ENCODE measurements at places on chromosomes 5 and 9. TPM values are rescaled to one million over a fixed set of nuclear protein-coding genes. Genes with fewer than 3 reads are reported as not detected.
A peak's percentile ranks its signal among the peaks of the same experiment; 100 is the strongest.

GRCh38 chr9:84296146-84296843, 44.3 kb downstream of the SLC28A3 start:
- H3K36me3 ChIP-seq = no peaks in the 10 kb centered on the region
- no peak for DNase-seq
- H3K27me3 ChIP-seq = no peaks in the 10 kb centered on the region
- no peak overlapping the region for H3K4me3 ChIP-seq

Gene GNA14
- total RNA-seq = 9.2 TPM

Gene OTULINL
- total RNA-seq = 23.0 TPM

DNA sequence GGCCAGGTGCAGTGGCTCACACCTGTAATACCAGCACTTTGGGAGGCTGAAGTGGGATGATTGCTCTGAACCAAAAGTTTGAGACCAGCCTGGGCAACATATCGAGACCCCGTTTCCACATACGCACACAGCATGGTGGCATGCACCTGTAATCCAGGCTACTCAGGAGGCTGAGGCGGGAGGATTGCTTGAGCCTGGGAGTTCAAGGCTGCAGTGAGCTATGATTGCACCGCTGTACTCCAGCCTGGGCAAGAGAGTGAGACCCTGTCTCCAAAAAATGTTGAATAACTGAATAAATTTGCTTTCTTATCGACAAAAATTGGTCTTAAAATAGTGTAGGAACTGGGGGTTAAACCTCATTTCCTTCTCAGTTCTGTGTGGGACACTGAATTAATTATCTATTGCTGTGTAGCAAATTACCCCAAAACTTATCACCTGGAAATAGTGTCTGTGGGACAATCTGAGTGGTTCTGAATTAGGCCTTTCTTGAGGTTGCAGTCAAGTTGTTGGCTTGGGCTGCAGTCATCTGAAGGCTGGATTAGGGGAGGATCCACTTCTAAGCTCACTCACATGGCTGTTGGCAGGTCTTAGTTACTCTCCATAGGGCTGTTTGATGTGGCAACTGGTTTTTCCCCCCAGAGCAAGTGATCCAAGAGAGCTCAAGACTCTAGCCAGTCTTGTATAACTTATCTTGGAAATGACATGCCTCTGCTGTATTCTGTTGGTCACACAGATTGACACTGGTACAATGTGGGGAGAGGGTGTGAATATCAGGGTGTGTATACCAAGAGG, 2.0 kb downstream of the SNX30 start:
- peaks cover 75% of the 10 kb centered on the region for H3K4me1 ChIP-seq
- no peaks in the 10 kb centered on the region for H3K36me3 ChIP-seq

Gene GFI1B
- total RNA-seq = 3.1 TPM

Gene PCYOX1L
- 9.0 TPM for total RNA-seq

Gene FCN2
- 0.85 TPM for total RNA-seq

Gene DMGDH
- not detected for total RNA-seq

DNA sequence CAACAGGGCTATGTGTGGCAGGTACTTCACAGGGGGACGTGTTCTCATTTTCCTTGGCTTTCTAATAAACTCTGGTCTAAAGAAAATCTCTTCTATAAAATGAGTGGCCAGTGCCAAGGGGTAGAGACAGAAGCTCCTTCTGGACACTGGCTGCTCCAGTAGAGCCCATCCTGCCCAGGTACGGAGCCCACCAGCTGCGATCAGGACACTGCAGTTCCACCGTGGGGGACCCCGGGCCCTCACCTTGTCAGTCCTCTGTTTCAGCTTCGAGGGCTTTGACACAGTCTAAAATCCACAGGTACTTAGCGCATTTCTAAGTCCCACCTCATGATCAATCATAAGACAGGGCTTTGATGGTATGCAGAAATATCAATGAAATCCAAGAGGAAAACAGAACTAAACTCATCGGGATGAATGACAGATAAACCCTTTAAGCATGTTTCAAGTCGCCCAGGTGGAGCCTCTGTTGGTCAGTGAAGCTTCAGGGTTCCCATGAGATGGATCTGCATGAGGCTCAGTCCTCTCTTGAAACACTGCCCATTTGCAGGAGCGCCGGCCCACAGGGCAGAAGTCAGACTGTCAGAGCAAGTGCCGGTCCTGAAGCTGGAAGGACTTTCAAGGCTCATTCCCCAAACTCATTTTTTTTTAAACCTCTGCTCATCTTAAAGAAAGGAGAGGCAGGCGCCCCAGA, 20.3 kb upstream of the TERT start:
- peaks cover 49% of the 10 kb centered on the region for H3K4me1 ChIP-seq
- DNase-seq = peak; percentile 66
- H3K27me3 ChIP-seq = no peaks in the 10 kb centered on the region
- H3K27ac ChIP-seq = peak overlapping the region; percentile 60
- H3K36me3 ChIP-seq = peaks cover 24% of the 10 kb centered on the region
- H3K4me3 ChIP-seq = no peak overlapping the region

Gene PPP2R2B
- total RNA-seq = 6.0 TPM

Gene ABITRAM
- 7.5 TPM for total RNA-seq

DNA sequence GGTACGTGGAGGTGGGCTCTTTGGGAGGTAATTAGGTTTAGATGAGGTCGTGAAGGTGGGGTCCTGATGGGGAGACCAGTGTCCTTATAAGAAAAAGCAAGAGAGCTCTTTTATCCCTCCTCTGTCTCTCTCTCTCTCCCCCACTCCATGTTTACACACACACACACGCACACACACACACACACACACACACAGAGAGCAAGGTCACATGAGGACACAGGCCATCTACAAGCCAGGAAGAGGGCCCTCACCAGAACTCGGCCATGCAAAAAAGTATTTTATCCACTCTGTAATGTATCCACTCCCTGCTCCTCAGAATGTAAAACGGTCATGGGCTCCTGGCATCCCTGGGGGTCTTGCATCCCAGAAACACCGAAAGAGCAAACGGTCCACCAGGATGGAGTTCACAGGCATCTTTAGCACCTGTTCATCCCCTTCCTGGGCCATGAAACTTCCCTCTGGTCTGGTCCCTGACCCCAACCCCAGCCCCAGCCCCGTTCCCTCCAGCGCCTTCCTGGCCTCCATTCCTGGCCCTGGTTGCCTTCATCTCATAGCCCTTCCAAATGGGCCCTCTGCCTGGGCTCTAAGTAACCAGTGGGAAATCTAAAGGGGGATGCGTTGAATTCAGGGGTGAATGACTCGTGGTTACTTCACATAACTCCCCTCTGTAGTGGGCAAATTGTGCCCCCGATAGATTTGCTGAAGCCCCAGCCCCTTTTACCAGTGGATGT, 88.8 kb downstream of the NSUN2 start:
- H3K36me3 ChIP-seq = no peaks in the 10 kb centered on the region
- no peaks in the 10 kb centered on the region for H3K27me3 ChIP-seq
- H3K4me3 ChIP-seq = no peak overlapping the region
- no peak for DNase-seq

Gene FGF18
- not detected for total RNA-seq

- no peak for DNase-seq
- no peak overlapping the region for H3K27ac ChIP-seq
- no peak overlapping the region for H3K4me3 ChIP-seq
- no peaks in the 10 kb centered on the region for H3K4me1 ChIP-seq
- H3K36me3 ChIP-seq = peaks cover 99% of the 10 kb centered on the region
- no peaks in the 10 kb centered on the region for H3K27me3 ChIP-seq
Observed at GRCh38 chr5:132883261-132883834, 9.9 kb downstream of the LEAP2 start.

GRCh38 chr5:133051061-133051541, 712 bp upstream of the HSPA4 start:
- peak overlapping the region; percentile 97 for H3K27ac ChIP-seq
- peaks cover 24% of the 10 kb centered on the region for H3K4me1 ChIP-seq
- H3K27me3 ChIP-seq = no peaks in the 10 kb centered on the region
- no peaks in the 10 kb centered on the region for H3K36me3 ChIP-seq
- DNase-seq = no peak
- H3K4me3 ChIP-seq = peak overlapping the region; percentile 94

Gene NFIB
- 86.8 TPM for total RNA-seq

Gene FBP2
- total RNA-seq = not detected

- no peak overlapping the region for H3K4me3 ChIP-seq
- no peak overlapping the region for H3K27ac ChIP-seq
- no peaks in the 10 kb centered on the region for H3K4me1 ChIP-seq
- H3K36me3 ChIP-seq = peaks cover 24% of the 10 kb centered on the region
Observed at GRCh38 chr9:93680443-93681268, 104.3 kb downstream of the PHF2 start.

DNA sequence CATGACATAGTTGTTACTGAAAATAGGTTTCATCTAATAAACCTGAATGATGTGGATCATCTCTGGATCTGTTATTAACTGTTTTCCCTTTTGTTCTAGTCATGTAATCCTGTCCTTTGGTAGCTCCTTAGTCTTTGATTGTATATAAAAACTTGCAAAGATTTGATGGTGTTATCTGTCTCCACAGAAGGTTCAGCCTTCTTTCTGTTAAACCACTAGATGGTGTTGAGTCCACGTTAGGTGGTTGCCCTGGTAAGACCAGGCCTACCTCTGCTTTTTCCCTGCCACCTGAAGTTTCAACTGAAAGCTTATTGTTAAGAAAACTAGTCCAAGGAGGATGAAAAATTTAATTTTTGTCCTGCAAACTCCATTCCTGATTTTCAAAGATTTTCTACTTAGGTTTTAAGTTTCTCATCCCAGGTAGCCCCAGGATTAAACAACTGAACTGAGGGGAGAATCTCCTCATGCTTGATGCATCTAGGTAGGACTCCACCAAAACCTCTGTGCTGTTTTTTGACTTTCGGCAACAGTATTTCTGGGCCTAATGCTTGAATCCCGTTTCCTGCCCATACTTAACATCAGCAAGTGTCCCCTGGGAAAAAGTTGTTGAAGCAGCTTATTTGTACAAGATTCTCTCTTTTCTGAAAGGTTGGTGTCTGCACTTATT, 68.5 kb downstream of the RICTOR start:
- DNase-seq = no peak
- H3K4me3 ChIP-seq = no peak overlapping the region
- no peak overlapping the region for H3K27ac ChIP-seq
- H3K4me1 ChIP-seq = peaks cover 6% of the 10 kb centered on the region
- H3K36me3 ChIP-seq = peaks cover 33% of the 10 kb centered on the region

GRCh38 chr5:172315587-172316493, 32.3 kb upstream of the UBTD2 start:
- H3K36me3 ChIP-seq = no peaks in the 10 kb centered on the region
- H3K4me3 ChIP-seq = no peak overlapping the region
- H3K27ac ChIP-seq = no peak overlapping the region
- DNase-seq = no peak

DNA sequence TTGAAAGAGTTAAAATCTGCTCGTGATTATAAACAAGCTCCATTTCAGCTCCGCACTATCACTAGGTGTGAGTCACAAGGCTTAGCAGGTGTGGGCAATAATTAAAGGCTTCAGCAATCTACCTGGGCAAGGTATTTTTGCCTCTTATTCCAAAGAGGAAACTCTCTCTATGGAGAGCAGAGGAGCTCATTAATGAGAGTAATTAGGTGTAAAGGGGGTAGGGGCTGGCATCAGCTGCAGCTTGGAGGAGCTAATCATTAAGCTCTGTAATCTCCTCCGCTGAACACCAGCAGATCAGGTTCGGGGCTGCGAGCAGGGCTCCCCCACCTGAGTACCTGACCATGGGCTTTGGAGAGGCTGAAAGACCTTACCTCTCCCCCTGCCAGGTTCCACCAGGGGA, 129.2 kb downstream of the CRB2 start:
- H3K4me3 ChIP-seq = no peak overlapping the region
- no peak overlapping the region for H3K27ac ChIP-seq
- H3K4me1 ChIP-seq = no peaks in the 10 kb centered on the region

Gene PCDHGC4
- 2.6 TPM for total RNA-seq

Gene TMOD1
- 2.3 TPM for total RNA-seq

Gene UNC13B
- total RNA-seq = 14.9 TPM

DNA sequence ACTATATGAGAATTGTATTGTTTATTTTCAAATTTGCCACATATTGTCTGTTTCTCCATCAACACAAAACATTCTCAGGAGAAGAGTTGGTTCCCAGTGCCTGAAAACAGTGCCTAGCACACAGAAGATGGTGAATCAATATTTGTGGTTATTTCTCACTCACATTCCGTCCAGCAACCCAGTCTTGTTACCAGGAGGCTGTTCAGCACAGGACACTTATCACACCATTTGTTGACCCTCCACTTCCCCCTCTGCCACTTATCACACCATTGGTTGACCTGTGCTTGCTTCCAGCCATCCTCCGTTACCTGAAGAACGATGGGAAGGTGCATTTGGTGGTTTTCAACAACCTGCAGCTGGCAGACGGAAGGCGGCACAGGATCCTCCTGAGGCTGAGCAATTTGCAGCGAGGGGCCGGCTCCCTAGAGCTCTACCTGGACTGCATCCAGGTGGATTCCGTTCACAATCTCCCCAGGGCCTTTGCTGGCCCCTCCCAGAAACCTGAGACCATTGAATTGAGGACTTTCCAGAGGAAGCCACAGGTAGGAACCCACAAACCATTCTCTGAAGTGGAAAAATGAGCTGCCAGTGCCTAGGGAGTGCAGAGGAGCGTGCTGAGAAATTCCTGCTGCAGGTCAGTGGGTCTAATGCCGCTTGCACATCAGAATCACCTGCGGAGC, 20.5 kb downstream of the THBS4 start:
- H3K27me3 ChIP-seq = no peaks in the 10 kb centered on the region
- no peaks in the 10 kb centered on the region for H3K4me1 ChIP-seq
- no peak overlapping the region for H3K27ac ChIP-seq

Gene NDST1
- total RNA-seq = 341 TPM

Gene UGT3A1
- not detected for total RNA-seq

Gene ANKRD31
- 0.26 TPM for total RNA-seq

- H3K27ac ChIP-seq = no peak overlapping the region
- no peaks in the 10 kb centered on the region for H3K27me3 ChIP-seq
- H3K36me3 ChIP-seq = peaks cover 34% of the 10 kb centered on the region
- H3K4me1 ChIP-seq = no peaks in the 10 kb centered on the region
Observed at GRCh38 chr5:108367679-108368334, 14.1 kb downstream of the FBXL17 start.

DNA sequence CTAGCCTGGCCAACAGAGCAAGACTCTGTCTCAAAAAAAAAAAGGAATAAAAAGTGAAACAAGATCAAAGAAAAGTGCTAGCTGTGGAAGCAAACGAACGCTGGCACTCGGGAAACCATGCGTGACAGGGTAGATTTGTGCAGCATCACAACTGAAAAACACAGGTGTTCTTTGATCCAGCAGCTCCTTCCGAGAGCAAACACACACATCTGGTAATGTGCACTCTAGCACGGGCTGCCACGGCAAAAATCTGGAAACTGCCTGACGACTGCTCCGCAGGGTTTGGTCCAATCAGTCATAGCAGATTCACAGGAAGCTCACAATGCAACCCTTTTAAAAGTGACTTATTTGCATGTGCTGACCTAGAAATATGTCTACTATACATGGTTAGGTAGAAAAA, 80.0 kb downstream of the SYK start:
- peaks cover 45% of the 10 kb centered on the region for H3K36me3 ChIP-seq
- no peaks in the 10 kb centered on the region for H3K27me3 ChIP-seq
- H3K4me3 ChIP-seq = no peak overlapping the region

- no peaks in the 10 kb centered on the region for H3K27me3 ChIP-seq
- no peak overlapping the region for H3K27ac ChIP-seq
- H3K36me3 ChIP-seq = no peaks in the 10 kb centered on the region
Observed at GRCh38 chr9:4238522-4238921, 61.3 kb downstream of the GLIS3 start.

Gene GIN1
- total RNA-seq = 8.4 TPM
